ENCODE measurements at places on chromosomes 12 and 14.

- no peak for DNase-seq
Observed at GRCh38 chr12:102329883-102330282, 132.2 kb upstream of the PMCH start.

- no peak for DNase-seq
Observed at GRCh38 chr14:38528582-38528981, 272.7 kb upstream of the CLEC14A start.

GRCh38 chr14:78316052-78316451 lies 145.9 kb downstream of the NRXN3 start:
- no peak for DNase-seq

GRCh38 chr14:98573082-98573481 lies 698.9 kb downstream of the BCL11B start:
- DNase-seq, result no peak

DNA sequence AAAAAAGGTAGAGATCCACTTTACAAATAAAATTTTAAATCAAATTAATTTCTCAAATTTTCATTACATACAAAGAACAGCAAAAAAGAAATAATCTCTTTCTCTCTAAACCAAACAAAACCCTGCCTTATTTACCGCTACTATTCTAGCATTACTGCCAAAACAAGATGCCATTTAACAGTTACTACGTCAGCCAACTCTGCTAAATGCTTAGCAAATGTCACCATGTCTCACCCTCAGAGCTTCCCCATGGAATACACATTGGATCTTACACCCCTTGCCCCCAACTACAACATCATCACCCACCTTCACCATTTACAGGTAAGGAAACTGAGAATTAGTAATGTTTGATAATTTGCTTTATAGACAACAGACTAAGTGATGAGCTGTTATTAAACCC lies 23.0 kb upstream of the NR2C1 start:
- DNase-seq, result no peak

- DNase-seq, result no peak
Observed at GRCh38 chr12:102043928-102044327, 17.9 kb downstream of the WASHC3 start.

DNA sequence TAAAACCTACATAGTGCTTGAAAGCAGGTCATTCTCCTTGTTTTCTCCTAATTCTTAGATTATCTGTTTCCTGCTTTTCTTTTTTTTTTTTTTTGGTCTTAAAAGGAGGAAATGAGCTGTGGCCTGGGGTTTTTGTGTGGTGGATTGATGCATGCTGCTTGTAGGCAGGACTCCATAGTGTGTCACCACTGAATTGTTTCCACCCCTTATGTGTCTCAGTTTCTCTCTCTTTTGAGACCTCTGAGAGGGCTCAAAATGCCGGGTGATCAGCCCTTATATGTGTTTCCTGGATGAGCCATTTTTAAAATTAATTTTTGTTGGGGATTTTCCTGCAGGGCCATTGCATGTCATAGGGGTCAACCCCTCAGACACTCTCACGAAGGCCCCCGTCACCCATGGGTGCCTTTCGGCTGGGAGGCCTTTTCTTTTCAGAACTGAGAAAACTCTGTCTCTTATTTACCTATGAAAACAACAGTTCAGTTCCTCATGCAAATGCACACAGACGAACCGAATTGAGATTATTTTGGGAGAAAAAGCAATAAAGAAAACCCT lies 32.0 kb upstream of the LRRK2 start:
- no peak for DNase-seq

DNA sequence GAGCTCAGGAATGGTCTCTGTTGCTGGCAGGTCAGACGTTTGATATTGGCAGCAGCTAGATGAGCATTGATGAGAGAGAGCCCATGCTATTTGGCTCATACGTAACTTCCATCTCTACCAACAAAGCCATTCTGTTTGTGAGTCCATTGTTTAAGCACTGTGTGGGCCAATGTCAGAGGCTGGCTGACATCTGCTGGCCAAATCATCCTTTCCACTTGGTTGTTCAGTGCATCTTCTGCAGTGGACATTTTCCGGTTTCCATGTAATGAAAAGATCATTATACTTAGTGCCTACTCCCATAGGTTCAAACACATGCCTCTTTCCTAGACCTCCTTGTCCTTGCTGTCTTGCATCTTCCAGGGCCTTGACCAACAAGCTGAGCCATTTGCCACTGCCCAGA lies 59.2 kb downstream of the IFT81 start:
- no peak for DNase-seq
